ENCODE measurements at places on chromosomes 16 and 17. TPM values are rescaled to one million over a fixed set of nuclear protein-coding genes. Genes with fewer than 3 reads are reported as not detected.

- DNase-seq = peak; percentile 65
Observed at GRCh38 chr16:20114356-20114755, 40.7 kb upstream of the GPR139 start.

DNA sequence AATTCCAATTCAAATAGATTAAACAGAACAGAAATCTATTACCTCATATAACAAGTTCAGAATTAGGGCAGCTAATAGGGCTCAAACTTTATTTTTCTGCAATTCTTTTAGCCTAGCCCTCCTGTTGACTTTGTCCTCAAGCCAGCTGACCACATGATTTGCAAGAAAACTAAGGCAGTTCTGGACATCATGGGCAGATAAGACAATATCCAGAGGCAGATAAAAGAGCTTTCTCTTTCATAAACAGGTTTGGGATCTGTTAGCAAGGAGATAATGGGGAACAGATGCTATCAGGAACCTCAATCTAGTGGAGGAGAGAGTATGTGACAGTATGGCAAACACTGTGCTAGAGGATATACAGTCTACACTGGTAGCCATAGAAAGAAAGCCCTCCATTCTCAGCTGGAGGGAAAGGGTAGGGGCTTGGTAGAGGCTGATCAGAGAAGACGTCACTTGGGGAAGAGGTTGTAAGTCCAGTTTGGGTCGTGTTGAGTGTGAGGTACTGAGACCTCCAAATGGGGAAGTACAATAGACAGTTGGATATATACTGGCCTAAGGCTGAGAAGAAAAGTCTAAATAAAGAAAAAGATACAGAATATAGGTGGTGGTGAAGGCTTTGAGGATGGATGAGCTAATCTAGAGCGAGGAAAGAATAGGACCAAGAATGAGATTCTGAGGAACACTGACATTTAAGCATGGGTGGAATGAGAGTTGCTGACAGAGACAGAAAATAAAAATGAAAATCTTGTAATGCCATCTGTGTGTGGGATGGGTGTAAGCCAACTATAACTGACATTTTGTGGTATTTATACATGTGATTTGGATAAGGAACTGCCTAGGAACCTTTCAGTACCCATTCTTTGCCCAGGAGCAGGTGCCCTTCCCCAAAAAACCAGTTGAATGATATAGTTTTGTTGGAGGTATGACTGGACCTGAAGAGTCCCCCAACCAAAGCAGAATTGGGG, 67.4 kb downstream of the CYB561 start:
- no peak for DNase-seq

- DNase-seq = peak; percentile 53
Observed at GRCh38 chr16:55832425-55832772, 497 bp downstream of the CES1 start.

DNA sequence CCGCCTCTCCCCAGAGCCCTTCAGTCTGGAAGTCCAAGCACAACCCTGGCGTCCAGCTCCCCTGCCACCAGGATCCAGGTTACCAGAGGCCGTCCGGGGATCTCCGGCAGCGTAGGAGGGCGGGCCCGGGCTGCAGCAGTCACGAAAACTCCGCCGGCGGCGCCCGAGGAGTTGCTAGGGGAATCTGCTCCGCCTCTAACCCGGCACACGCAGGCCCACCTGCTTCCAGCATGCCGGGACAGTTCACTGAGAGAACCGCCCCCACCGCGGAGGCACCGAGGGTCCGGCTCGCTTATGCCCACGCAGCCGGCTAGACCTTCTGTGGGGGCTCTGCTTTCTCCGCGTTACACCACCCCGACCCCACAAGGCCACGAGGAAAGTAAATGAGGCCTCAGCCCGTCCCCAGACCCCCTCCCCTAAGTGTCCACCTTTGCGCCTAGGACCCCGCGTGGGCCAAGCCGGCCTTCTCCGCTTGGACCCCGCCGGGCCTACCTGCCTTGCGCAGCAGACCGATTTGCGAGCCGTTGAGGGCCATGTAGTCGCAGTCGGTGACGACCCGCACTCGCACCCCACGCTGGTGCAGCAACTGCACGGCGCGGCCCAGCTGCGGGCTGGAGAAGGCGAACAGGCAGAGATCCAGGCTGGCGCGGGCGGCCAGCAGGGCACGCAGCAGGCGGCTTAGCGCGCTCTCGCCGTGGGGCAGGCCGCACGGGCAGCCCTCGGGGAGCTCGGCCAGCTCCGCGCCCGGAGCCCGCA, 587 bp downstream of the PLD6 start:
- peak; percentile 95 for DNase-seq

DNA sequence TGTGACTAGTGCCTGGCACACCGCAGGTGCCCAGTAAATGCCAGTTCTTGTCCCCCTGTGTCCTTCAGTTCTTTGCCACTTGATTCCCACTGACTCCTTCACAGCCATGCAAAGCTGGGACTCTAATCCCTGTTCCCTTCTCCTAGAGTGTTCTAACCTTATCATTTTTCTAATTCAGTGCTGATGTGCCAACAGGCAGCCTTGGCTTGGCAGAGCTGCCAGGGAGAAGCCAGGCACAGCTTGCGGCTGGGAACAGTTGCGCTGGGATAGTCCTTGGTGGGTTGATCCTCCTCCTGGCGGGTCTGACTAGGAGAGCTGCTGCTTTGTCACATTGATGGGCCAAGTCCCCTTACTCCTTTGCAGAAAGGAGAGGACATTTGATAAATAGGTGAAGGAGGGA, 654.2 kb downstream of the HS3ST4 start:
- DNase-seq = no peak

Gene ADAP2
- 0.72 TPM for total RNA-seq

DNA sequence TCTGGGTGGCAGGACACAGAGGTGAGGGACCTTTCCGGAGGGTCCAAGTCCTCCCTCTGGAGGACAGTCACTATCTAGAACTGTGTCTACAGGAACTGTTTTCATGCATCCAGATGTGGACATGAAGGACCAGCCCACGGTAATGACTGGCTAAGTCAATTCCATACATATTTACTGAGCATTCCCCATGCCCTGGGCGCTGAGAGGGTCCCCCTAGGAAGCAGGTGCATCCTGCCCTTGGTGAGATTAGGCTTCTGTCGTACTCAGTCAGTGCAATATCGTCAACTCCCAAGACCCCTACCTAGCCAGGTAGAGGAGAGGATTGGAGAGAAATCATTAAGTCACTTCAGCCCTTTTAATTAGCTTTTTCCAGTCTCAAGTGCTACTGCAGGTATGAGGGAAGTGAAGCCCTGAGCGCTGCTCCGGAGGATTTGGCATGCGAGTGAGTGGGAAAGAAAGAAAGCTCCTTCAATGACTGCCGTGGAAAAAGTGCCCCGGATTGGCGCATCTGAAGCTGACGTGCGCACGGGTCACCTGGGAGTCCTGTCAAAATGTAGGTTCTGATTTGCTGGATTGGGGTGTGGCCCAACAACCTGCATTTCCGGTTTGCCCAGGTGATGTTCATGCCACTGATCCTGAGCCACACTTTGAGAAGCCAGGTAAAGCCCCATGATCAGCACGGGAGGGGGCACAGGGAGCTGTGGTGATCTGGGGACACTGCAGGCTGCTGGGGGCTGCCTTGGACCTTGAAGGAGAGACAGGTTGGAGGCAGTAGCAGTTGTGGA, 367.4 kb upstream of the TNRC6C start:
- no peak for DNase-seq

Gene MPV17L
- total RNA-seq = 0.36 TPM

- DNase-seq = no peak
Observed at GRCh38 chr16:24152826-24153225, 103.3 kb upstream of the CACNG3 start.

Gene CD19
- not detected for total RNA-seq

Gene KRT12
- not detected for total RNA-seq

DNA sequence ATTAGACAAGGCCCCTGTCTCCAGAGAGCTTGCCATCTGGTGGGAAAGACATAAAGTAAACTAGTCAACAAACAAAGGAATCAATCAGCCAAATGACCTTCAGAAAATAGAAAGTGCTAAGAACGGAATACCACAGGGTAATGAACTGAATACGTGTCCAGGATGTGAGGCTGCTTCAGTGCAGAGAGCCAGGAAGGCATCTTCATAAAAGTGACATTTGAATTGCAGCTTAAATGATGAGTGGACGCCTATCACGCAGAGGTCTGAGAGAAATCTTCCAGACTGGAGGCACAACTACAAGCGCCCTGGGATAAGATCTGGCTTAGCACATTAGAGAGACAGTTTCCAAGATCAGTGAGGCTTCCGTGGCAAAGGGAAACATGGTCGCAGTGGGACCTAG, 574.1 kb upstream of the CDH8 start:
- no peak for DNase-seq

GRCh38 chr17:4177806-4178205, 34.8 kb downstream of the CYB5D2 start:
- no peak for DNase-seq

- DNase-seq = no peak
Observed at GRCh38 chr16:78761427-78761826, 662.0 kb downstream of the WWOX start.

DNA sequence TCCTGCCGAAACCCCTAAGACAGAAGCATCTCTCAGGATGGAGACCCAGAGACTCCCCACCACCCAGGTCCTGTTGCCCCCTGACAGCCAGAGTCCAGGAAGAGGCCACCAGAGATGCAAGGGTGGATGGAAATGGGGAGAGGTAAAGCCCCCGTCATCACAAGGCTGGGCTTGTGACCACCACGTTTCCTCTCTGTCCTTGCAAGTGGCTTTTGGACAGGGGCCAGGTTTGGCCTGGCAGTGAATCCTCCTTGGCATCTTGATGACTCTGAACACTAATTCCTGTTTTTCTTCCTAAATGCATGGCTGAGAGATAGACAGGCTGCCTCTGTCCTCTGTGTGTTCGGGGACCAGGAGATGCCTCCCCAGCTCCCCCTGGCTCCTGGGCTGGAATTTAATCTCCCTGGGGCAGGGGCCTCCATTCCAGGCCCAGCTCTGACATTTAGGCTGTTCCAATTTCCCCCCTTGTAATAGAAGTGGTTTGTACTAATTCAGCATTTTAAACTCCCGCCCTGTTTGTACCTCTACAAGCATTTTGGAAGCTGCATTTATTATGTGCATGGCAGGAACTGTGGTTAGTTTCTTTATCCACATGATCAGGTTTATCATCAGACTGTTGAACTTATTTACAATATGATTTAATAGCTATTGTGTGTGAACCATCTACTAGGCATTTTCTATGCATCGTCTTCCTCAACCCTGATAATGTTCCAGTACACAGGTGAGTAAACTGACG, 116.1 kb upstream of the IRX6 start:
- peak; percentile 58 for DNase-seq

Gene DPEP3
- total RNA-seq = not detected

DNA sequence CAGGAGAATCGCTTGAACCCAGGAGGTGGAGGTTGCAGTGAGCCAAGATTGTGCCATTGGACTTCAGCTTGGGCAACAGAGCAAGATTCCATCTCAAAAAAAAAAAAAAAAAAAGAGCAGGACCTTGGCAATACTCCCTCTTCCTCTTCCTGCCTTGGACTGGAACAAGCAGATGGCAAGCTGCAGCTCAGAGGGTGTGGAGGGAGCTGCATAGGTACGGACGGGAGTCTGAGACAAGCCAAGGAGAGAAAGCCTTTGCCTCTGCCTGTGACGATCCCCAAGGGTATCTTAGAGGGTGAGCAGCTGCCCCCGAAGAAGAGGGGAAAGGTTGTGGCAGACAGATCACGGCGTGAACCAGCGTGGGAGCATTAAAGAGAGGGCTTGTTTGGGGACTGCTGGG, 109.2 kb downstream of the AIPL1 start:
- no peak for DNase-seq

DNA sequence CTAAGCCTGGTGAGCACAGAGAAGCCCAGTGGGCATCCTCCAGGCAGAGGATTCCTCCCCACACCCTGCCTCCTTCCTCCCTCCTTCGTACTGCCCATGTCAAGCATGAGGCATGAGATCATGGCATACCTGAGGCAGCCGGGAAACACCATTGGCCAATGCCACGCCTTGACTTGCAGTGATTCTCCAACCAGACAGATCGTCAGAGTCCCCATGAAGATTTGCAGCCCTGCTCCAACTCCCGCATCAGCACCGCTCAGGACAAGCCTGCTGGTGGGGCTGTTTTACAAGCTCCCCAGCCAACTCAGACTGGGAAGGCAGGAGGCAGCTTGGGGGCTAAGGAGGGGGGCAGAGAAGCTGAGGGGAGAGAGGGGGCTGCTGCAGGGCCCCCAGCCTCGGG, 2.9 kb upstream of the KRT16 start:
- no peak for DNase-seq

DNA sequence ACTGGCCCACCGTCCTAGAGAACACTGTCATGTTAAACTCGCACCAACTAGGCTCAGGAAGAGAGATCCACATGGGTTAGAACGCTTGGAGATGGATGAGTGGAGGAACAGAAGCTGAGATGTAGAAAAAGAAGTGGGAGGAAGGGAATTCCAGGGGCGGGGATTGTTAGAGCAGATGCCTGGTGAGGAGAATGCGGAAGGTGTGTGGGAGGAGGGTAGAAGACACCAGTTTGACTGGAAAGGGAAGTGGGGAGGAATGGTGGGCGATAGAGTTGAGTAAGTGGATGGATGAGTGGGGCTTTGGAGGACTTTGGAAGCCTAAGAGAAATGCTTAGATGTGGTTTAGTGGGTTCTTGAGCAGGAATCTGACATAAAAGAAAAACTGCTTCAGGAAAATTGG, 37.4 kb downstream of the DHX38 start:
- no peak for DNase-seq

DNA sequence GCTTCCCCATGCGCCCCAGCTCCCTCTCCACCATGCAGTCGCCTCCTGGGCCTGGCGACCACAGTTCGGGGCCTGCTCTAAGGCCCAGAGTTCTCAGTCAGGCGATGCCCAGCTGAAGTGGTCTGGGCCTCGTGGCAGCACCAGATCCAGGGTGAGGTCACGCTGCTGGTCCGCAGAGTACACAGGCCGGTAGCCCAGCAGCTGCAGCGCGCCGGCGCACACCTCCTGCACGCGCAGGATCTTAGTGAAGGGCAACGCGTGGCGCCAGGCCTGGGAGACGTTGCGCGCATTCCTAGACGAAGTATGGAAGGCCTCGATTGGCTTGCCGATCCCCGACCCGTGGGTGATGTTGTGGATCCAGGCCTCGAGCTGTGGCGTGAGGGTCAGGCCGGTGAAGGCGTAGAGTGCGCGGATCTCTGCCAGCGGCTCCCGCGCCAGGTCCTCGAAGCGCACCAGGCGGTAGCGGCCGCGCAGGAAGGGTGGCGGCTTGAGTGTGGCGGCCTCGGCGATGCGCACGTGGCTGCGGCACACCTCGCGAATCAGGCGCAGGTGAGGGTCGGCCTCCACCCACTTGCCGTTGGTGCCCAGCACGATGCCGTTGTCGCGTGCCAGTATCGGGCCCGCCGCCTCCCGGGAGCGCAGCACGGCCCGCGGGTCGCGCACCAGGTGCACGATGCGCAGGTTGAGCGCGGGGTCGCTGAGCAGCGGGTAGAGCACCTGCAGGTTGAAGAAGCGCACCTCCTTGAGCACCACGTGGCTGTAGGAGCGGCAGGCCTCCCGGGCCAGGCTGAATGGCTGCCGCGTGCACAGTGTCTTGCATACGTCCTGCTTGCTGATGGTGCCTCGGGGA, 6.6 kb downstream of the CHST5 start:
- DNase-seq = no peak

- no peak for DNase-seq
Observed at GRCh38 chr16:52554334-52554733, 7.4 kb upstream of the TOX3 start.

GRCh38 chr17:74852237-74853047, 7.2 kb downstream of the GRIN2C start:
- DNase-seq = no peak
